ENCODE measurements at places on chromosomes 7 and 10.
A peak's percentile ranks its signal among the peaks of the same experiment; 100 is the strongest.

GRCh38 chr7:25032774-25033743 is 53.1 kb upstream of the OSBPL3 start:
- DNase-seq, result no peak

- no peak for DNase-seq
Measured at GRCh38 chr10:9219860-9220259, 1165.4 kb downstream of the GATA3 start.

DNA sequence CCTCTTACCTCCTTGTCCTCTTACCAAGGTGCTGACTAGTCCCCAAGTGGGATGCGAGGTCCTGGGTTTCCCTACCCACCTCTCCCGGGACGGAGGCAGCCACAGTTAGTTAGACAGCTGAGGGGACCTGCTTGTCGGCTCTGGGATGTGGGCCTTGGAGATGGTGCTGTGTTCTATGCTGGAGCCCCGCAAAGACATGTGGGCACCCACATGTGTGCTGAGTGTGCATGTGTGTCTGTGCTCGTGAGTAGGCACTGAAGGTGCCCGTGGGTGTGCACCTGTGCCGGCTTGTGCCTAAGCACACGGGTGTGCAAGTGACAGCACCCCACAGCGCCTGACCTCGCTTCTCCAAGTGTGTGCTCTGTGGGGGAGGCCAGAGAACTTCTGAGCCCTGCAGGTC is 62.2 kb downstream of the NEURL1 start:
- DNase-seq, result no peak

DNA sequence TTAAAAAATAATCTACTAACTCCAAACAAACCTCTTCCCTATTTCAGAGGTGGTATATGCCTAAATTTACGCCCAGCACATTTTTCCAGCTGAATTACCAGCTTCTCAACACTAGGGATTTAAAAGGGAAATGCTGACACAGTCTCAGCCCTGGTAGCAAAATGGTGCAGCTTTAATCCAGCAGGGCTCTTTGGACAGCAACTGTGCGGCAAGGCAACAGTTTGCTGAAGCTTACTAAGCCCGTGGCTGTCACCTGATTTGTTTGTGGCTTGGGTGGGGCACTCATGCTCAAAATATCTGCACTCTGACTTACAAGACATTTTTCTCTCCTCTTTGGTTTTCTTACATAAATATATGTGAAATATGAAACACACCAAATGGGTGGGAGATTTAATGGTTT is 206.7 kb downstream of the POU6F2 start:
- no peak for DNase-seq

DNA sequence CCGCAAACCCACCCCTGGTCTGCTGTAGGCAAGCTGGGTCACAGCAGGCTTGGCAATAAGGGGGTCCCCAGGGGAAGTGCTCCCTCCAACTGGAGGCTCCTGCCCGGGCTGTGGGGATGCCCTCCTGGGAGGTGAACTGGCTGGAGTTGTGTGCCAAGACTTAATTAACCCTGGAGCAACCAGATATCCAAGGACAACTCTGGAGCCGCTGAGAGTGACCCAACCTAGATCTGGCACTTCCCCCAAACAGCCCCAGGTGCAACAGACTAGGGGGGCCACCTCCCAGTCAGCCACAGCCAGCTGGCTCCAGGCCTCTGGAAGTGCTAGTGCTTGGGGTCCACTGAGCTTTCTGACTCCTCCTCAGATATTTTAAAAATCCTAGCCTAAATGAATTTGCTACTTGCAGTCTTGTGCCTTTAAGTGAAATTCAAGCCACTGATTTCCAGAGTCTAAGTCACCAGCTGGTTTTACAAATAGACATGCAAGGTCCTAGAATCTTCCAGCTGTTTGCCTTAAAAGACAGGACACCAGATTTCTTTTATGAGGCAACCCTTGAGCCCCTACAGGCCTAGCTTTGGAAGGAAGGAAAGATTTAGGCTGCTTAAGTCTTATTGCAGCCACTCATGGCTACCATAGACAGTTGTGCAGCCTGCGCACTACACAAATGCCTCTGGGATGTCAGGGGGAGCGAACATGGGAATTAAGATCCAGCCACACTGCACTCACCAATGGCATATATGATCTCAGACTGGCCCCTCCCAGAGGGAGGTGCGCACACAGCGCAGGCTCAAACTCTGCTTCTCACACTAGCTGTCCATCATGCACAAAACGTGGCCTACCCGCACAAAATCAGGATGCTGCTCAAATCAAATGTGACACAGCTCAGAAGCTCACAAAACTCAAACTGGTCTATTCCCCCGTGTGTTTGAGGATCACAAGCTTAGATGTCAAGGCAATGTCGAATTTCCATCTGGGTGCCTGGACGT is 42.6 kb upstream of the MYL10 start:
- DNase-seq, result no peak

DNA sequence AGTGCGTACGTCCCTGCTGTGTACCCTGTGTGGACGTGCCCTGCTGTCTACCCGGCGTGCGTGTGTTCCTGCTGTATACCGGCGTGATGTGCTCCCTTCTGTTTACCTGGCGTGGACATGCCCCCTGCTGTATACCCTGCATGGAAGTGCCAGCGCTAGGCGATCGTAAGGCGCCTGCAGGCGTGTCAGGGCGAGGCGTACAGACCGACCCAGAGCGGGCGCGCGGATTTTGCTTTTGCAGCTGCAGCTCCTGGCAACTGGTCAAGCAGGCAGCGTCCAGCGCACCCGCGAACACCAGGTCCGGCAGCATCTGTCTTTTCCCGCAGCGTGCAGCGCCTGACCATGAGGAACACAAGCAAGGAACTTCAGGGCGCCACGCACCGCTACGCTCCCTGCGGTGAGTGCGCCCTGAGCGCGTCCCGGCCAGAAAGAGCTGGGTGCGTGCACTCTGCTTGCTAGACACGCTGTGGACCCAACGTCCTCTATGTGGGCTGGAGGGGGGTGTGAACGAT is 680 bp downstream of the C7orf57 start:
- no peak for DNase-seq

DNA sequence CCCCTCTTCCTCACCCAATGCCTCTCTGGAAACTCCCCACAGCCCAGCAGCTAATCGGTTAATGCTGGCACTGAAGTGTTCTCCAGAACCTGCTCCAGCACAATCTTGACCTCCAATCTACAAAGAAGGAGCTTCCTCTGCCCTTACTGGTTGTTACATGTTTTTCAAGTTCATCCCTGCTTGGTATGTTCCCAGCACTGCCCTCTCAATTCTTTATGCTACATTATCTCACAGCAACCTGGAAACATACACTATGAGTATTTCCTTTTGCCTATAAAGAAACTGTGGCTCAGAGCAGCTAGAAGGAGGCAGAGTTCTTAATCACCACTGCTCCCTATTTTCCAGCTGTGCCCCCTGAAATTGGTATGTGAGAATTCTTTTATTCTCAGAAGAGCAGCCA is 84.1 kb upstream of the KMT2E start:
- no peak for DNase-seq

DNA sequence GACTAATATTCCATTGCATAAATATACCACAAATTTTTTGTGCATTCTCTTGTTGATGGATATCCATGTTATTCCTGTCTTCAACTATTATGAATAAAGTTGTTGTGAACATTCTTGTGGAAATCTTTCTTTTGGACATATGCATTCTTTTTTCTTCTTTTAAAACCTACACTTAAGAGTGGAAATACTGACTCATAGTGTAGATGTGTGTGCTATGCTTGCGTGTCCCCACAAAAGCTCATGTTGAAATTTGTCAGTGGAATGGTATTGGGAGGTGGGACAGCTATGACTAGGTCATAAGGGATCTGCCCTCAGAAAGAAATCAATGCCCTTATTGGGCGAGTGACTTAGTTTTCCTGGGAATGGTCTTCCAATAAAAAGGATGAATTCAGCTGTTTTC is 203.6 kb upstream of the PRSS58 start:
- no peak for DNase-seq

DNA sequence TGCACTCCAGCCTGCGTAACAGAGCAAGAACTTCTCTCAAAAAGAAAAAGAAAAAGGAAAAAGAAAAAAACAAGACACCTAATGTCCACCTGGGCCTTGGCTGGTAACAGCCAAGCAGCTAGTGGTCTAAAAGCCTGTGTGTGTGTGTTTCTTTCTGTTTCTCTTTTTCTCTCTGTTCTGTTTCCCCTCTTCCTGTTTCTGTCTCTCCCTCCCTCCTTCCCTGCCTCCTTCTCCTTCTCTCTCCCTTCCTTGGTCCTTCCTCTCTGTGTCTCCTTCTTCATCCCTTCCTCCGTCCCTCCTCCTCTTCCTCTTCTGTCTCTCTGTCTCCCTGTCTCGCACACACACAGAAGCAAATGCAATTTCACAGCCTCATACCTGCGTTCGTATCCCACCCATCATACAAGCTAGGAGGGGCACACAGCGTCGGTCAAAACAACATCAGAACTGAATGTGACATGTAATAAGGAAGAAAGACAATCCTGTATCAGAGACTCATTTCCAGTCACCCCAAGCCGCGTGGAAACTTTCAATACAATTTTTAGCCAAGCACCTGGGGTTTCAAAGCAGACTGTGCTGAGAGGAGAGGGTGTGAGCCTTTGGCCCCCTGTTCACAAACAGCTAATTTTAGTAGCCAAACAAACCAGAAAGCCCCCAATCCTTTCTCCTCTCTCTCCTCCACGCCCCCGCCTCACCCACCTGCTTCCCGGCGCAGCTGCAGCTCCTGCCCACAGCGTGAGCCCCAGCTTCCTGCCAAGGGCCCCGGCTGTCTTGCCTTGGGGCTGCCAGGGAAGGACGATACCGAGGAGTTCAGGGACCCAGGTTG is 50.2 kb upstream of the GNA12 start:
- peak; percentile 83 for DNase-seq

- DNase-seq, result no peak
Measured at GRCh38 chr10:86662186-86663045, 5.9 kb upstream of the LDB3 start.

GRCh38 chr7:77866786-77867536 is 68.4 kb downstream of the PHTF2 start:
- no peak for DNase-seq

DNA sequence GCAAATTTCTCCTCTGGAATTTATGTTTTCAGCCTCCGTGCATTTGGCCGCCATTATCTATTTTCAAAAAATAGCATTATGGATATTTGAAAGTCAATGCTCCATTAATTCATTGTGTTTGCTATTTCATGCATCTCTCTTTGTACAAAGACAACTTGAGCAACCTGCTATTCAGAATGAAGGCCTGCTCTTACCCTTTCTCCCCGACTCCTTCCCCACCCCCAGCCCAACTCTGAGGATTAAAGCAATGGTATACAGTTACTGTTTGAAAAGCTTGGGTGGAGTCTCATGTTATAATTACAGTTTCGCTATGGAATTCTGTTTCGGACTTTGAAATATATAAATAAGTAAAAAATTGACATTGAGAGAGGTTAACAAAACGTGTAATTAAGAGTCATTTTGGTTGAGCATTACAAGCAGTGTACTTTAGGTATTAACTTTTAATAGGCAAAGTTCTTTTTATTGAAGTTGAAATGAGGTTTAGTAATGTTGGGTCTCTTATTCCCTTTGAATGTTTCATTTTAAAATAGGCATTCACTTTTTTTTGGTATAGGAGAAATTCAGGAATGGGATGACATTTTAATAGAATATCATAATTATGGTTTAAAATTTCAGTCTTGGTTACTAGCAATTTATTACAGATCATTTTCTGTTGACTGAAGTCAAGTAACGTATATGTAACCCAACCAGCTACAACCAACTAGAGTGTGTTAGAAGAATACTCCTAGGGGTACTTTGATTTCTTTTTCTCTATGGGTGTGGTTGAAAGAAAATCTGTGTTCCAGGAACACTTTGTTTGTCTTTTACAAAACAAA is 93.1 kb downstream of the ARID5B start:
- DNase-seq, result no peak

- DNase-seq, result no peak
Measured at GRCh38 chr7:136399385-136399784, 422.2 kb upstream of the MTPN start.

DNA sequence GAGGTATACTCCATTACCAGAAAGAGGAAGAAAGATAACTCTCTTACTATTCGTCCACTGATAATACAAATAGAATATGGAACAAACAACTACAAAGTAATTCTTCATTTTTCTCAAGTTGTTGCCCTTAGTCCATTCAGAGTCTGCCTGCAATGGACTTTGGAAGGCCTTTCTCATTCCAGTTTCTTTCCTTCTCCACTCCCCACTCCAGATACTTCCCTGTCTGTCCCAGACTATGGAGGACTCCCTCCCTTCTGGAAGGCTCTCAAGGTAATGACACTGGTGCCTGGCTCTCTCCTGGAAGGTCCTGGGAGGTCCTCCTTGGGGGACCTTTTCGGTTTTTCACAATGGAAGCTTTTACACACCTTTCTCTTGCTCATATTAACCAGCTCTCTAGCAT is 167.8 kb downstream of the SDHAF3 start:
- no peak for DNase-seq

DNA sequence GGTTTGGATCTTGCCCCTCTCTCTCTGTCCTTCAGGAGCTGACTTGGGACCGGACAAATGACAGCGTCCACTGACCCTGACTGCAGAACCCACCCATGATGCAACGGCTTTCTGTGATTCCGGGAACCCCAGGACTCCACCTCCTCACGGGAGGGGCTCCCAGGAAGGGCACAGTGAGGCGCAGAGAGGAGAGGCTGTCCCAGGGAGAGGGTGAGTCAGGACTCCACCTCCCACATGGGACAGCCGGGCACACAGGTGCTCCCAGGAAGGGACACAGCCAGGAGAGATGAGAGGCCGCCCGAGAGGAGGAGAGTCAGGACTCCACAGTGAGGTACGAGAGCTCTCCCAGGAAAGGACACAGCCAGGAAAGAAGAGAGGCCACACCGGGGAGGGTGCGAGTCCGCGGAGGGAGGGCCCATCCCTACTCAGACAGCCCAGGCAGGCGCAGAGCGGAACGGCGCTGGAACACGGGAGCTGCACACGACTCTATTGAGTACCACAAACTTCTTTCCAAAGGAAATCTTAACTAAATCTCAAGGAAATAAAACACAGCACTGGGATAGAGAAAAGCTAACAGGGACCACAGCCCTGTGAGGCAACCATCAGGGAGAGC is 162.5 kb downstream of the MAD1L1 start:
- no peak for DNase-seq

DNA sequence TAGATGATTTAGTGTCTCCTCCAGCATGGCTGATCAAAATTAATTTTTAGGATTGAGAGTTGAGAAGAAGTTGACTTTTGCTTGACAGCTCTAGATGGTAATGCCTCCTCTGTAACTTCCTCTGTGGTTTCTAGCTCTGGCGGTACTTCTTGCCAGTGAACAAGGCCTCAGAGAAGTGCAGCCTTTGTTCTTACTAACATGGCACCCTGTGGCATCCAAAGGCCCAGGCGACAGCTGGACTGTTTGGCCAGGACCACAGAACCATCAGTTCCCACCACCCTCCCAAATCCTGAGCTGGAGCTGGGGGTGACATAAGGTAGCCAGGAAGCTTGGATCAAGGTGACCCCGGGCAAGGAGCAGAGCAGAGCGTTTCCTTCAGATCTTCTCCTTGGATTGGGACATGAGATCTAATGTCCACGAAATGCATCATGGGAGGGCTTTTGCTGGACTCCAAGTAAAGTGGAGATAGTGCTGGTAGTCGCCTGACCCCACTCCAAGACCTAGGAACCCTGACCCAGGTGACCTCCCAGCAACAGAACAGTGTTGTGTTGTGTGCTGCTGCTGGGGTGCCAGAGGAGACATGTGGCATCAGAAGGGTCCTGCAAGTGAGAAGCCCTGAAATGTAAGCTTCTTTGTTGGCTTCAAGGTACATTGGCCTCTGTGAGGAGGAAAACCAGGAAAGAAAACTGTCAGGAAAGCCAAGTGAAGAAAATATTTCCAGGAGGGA is 41.8 kb downstream of the APBB1IP start:
- DNase-seq, result peak; percentile 59
